ENCODE measurements at places on chromosomes 16 and 17. TPM values are rescaled to one million over a fixed set of nuclear protein-coding genes. Genes with fewer than 3 reads are reported as not detected.
A peak's percentile ranks its signal among the peaks of the same experiment; 100 is the strongest.

DNA sequence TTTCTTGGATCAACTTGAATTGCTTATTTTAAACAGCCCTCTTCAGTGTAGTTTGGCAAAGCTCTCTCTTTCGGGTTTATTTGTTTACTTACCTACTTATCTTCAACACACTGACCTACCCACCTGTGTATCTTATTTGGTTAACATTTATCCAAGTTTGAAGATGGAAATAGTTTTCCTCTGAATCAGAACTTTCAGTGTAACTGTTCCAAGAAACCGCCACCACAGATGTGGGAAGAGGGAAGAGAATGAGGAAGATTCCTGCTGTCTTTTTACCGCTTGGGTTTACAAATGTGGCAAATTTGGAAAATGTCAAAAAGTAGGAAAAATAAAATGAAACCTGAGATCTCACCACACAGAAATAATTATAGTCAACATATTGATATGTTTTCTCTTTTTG, 115.8 kb downstream of the MSI2 start:
- no peak overlapping the region for H3K27ac ChIP-seq
- H3K4me3 ChIP-seq, result no peak overlapping the region
- H3K27me3 ChIP-seq, result no peaks in the 10 kb centered on the region
- H3K4me1 ChIP-seq, result peaks cover 5% of the 10 kb centered on the region
- peak; percentile 35 for DNase-seq
- H3K36me3 ChIP-seq, result no peaks in the 10 kb centered on the region

- no peaks in the 10 kb centered on the region for H3K36me3 ChIP-seq
- no peak overlapping the region for H3K4me3 ChIP-seq
- H3K27me3 ChIP-seq, result no peaks in the 10 kb centered on the region
- H3K27ac ChIP-seq, result no peak overlapping the region
- no peak for DNase-seq
Observed at GRCh38 chr16:58685084-58685449, 497 bp upstream of the SLC38A7 start.

GRCh38 chr17:30104575-30105339, 11.9 kb upstream of the NSRP1 start:
- peaks cover 5% of the 10 kb centered on the region for H3K4me1 ChIP-seq
- peak; percentile 85 for DNase-seq
- H3K4me3 ChIP-seq, result no peak overlapping the region
- H3K27me3 ChIP-seq, result no peaks in the 10 kb centered on the region
- H3K27ac ChIP-seq, result no peak overlapping the region

- no peaks in the 10 kb centered on the region for H3K36me3 ChIP-seq
- no peaks in the 10 kb centered on the region for H3K27me3 ChIP-seq
- H3K4me3 ChIP-seq, result no peak overlapping the region
- H3K27ac ChIP-seq, result no peak overlapping the region
- no peaks in the 10 kb centered on the region for H3K4me1 ChIP-seq
- DNase-seq, result no peak
Observed at GRCh38 chr17:5719976-5720375, 135.7 kb upstream of the NLRP1 start.

DNA sequence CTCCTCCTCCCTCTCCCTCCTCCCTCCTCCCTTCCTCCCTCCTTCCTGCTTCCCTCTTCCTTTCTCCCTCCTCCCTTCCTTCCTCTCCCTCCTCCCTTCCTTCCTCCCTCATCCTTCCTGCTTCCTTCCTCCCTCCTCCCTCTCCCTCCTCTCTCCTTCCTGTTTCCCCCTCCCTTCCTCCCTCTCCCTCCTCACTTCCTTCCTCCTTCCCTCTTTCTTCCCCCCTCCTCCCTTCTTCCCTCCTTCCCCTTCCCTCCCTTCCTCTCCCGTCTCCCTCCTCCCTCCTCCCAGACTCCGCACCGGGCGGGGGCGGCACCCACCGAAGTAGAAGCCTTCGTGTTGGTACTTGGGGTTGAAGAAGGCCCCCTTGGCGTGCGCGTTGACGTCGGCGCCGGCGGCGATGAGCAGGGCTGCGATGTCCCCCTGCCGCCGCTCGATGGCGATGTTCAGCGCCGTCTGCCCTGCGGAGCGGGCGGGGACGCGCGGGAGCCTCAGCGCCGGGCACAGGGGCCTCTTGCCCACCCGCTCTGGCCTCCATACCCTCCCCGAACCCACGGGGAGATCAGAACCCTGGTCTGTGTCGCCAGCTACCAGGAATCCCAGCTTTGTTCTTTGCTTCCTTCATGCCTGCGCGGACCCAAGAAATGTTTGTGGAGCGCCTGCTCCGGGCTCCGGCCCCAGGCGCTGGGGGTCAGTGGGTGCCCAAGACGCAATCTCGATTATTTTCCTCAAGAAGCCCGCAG, 22.2 kb downstream of the TRPV3 start:
- no peak overlapping the region for H3K4me3 ChIP-seq
- no peaks in the 10 kb centered on the region for H3K4me1 ChIP-seq
- peak; percentile 27 for DNase-seq

DNA sequence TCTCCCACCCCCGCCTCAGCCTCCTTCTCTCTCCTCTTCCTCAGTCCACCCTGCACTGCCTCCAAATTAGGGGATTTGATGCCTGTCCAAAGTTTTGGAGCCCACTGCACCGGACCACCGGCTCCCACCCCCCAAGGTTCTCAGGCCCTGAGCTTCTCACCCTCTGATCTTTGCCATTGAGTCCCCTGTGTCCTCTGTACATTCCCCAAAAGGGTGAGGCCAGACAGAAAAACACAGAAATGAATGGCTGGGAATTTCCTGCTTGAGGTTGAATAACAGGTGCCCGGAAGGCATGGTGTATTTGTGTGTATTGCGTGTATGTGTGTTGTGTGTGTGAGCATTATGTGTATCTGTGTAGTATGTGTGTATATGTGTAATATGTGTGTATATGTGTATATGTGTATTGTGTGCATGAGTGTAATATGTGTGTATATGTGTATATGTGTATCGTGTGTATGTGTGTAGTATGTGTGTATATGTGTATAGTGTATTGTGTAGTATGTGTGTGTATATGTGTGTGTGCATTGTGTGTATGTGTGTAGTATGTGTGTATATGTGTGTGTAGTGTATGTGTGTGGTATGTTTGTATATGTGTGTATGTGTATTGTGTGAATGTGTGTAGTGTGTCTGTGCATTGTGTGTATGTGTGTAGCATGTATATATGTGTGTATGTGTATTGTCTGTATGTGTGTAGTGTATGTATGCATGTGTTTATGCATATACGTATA, 16.0 kb upstream of the CCL17 start:
- H3K36me3 ChIP-seq, result no peaks in the 10 kb centered on the region
- H3K4me3 ChIP-seq, result no peak overlapping the region
- H3K27me3 ChIP-seq, result peaks cover 4% of the 10 kb centered on the region
- peaks cover 12% of the 10 kb centered on the region for H3K4me1 ChIP-seq
- no peak overlapping the region for H3K27ac ChIP-seq
- peak; percentile 35 for DNase-seq

DNA sequence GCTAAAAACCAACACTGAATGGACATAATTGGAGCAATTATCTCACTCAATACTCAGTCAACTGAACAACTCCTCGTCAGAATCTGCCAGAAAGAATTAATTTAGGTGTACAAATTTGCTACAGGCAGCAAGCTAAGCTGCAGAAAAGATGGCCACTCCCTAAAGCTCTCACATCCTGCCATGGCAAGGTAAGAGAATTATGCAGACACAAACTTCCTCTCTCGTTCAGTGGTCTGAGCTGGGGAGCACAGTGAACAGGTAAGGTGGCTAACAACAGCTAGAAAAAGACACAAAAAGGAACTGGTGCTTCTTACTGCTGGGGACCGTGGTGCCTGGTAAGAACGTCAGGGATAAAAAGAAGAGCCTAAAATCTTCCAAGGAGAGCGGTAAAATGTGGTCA, 74.9 kb upstream of the BCAR1 start:
- no peak overlapping the region for H3K27ac ChIP-seq
- DNase-seq, result no peak
- H3K36me3 ChIP-seq, result no peaks in the 10 kb centered on the region
- H3K4me1 ChIP-seq, result peaks cover 10% of the 10 kb centered on the region

DNA sequence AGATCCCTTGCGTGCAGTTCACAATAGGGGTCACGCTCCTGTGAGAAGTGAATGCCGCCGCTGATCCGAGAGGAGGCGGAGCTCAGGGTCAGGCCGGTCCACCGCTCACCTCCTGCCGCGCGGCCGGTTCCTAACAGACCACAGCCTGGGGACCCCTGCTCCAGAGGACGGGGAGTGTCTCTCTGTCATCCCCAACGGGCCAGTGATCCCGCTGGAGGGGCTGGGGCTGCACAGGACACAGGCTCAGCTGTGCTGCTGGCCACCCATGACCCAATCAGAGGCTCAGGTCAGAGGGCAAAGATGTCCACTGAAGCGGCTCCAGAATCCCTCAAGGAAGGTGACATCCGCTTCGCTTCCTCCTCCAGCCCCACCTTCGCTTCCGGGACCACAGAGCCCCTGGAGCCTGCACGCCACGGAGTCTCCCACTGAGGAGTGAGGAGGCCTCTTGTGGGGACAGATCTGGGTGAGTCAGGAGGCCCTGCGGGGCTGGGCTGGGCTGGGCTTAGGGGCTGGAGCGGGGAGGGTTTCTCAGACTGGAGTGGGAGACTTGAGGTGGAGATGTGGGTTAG, 115.4 kb downstream of the METRNL start:
- H3K4me1 ChIP-seq, result no peaks in the 10 kb centered on the region
- no peak overlapping the region for H3K4me3 ChIP-seq
- no peak overlapping the region for H3K27ac ChIP-seq
- no peaks in the 10 kb centered on the region for H3K27me3 ChIP-seq

GRCh38 chr16:52834736-52835465, 217.8 kb downstream of the CHD9NB start:
- no peak overlapping the region for H3K4me3 ChIP-seq
- DNase-seq, result no peak
- H3K36me3 ChIP-seq, result no peaks in the 10 kb centered on the region
- no peaks in the 10 kb centered on the region for H3K4me1 ChIP-seq
- no peaks in the 10 kb centered on the region for H3K27me3 ChIP-seq
- H3K27ac ChIP-seq, result no peak overlapping the region

DNA sequence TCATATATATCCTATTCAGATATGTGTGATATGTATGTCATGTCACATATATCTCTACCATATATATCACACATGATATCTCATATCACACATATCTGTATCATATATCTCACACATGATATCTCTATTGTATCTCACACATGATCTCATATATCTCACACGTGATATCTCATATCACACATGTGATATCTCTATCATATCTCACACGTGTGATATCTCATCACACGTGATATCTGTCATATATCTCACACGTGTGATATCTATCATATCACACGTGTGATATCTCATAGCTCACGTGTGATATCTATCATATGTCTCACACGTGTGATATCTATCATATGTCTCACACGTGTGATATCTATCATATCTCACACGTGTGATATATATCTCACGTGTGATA, 240.7 kb downstream of the MAP2K4 start:
- no peak overlapping the region for H3K27ac ChIP-seq
- no peaks in the 10 kb centered on the region for H3K27me3 ChIP-seq
- DNase-seq, result no peak
- no peak overlapping the region for H3K4me3 ChIP-seq

- H3K4me1 ChIP-seq, result no peaks in the 10 kb centered on the region
- no peaks in the 10 kb centered on the region for H3K36me3 ChIP-seq
- peaks cover 20% of the 10 kb centered on the region for H3K27me3 ChIP-seq
- DNase-seq, result no peak
Observed at GRCh38 chr16:57348327-57348726, 10.3 kb upstream of the CCL22 start.

The NRN1L gene
- total RNA-seq, result not detected

The CASKIN1 gene
- total RNA-seq, result 0.58 TPM

The MPRIP gene
- 246 TPM for total RNA-seq

The TMED6 gene
- 1.2 TPM for total RNA-seq

The PRRT2 gene
- 3.3 TPM for total RNA-seq

The OTOA gene
- not detected for total RNA-seq

The EXOC3L1 gene
- total RNA-seq, result 10.8 TPM

The DPEP2 gene
- total RNA-seq, result 0.18 TPM

The KRT38 gene
- not detected for total RNA-seq

The TBC1D28 gene
- not detected for total RNA-seq

All from endothelial cell of umbilical vein (primary cell).